ENCODE measurements at places on chromosomes 13 and 19.

GRCh38 chr13:49315036-49315565, 67.4 kb downstream of the CDADC1 start:
- no peak for DNase-seq

DNA sequence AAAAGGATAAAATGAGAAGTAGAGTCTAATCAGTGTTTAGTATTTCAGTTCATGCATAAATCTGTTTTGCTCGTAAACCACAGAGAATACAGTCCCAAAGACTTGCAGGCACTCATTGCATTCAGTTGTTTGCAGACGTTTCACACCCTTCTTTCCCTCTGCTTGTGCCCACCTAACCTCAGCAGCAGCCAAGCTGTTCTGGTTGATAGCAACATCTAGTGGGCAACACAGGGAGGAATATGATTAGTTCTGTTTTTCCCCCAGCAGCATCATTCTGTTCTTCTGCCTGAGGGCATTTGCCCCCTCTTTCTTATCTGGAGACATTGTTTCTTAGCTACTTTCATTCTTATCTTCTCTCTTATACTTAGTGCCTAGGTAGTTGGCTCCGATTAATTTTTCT, 135.6 kb downstream of the PAN3 start:
- DNase-seq = no peak

GRCh38 chr13:23763318-23763717, 125.9 kb downstream of the MIPEP start:
- DNase-seq = no peak

DNA sequence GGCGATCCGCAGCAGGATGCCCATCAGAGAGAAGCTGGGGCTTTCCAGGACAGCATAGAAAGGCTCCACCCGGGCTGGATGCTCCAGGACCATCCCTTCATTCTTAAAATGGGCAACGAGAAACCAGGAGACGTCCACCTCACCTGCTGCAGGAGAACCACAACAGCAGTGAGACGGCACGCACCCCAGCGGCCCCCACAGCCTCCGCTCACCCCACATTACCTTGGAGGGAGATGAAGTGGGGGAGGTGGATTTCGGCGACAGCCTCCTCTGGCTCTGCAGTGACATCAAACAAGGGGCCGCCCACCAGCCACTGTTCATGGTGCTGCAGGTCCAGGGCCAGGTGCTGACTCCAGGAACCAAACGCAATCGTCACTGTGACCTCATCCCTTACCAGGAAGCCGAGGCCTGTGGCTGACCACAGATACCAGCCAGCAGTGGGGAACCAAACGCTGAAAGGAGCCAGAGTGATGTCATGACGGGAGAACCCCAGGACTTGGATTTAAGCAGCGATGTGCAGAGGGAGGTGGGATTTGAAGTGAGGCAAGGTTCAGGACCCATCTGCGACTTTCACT, 25.1 kb downstream of the CARD8 start:
- DNase-seq = no peak

DNA sequence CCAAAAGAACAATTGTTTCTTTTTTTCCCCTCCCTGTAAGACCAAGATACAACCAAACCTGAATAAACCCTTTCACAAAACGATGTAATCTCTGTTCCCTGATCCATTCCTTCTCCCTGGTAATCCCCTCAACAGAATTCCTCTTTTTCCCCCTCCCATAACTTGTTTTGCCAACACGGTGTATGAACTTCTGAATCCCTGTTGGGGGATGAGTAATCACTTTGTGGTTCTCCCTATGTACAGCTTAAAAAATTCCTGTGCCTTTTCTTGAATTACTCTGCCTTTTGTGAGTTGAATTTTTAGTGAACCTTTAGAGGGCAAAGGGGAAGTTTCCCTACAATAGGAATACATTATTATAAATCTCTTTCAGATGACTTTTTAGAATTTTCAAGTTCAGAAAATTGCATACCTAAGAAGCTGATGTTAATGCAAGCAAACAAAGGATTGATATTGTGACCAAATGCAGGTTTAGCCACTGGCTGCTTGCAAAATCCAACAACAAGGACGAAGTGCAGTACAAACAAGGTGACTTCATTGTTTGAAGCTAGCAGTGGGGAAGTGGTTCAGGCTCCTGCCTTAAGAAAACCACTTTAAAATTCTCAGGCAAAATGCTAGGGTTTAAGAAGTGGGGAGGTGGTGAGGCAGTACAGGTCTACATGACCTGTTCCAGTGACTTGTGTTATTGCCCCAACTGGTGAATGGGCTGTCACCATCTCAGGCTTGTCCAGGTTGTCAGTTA, 15.0 kb upstream of the EPSTI1 start:
- DNase-seq = no peak

DNA sequence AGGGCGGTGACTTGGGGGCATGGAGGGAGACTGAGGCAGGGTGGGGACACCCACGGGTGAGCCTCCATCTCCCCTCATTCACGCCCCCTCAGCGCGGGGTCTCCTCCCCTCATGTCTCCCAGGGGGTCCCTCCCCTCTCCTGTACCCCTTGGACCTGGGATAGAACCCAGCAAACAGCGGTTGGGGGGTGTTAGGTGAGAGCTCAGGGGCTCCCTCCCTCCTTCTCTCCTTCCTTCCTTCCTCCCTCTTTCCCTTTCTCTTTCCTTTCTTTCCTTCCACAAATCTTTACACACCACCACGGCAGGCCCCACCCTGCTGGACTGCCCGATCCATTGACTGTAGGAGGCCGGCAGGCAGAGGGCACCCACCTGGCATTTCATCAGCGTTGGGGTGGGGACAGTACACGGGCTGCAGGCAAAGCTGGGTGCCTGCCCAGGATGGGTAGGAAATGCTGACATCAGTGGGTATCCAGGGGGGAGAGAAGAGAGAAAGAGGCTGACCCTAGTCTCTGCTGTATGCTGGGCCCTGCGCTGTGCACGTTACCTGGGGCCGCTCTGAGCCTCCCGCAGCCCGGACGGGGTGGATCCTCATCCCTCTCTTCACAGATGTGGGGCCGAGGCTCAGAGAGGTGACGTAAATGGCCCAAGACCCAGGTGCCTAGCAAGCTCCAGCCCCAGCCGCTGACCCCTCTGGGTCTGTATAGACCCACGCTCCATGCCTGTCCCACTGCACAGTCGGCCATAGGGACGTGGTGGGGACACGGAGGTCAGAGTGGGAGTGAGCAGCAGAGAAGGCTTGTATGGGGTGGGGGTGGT, 3.5 kb downstream of the SSC5D start:
- DNase-seq = no peak

DNA sequence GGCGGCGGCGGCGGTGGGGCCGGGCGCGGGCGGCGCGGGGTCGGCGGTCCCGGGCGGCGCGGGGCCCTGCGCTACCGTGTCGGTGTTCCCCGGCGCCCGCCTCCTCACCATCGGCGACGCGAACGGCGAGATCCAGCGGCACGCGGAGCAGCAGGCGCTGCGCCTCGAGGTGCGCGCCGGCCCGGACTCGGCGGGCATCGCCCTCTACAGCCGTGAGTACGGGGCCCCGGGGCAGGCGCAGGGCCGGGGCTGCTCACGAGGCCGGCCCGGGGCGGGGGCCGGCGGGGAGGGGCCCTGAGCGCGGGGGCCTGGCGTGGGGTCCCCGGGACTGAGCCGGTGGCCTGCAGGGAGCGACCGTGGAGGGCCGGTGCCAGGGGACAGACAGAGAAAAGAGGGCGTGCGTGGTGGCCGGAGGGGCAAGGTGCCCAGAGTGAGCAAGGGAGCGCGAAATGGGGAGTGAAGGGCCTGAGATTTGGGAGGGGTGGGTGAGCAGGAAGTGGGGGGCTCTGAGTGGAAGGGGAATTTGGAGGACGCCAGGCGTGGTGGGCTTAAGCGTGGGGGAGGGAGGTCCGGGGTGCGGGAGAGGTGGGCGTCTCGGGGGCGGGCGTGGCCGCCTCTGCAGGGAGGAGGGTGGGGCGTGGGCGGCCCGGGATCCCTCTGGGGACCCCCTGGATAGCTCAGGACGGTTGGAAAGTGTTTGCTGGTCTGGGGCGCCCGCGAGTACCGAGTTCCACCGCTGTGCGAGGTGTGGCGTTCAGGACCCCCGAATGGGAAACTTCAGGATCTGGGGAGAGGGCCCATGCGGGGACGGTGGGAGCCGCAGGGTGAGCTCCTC, 575 bp downstream of the CARM1 start:
- no peak for DNase-seq

Measured in SW 1271 (cell line).